ENCODE measurements at places on chromosomes 3 and 15. TPM values are rescaled to one million over a fixed set of nuclear protein-coding genes. Genes with fewer than 3 reads are reported as not detected.

The CNBP gene
- 226 TPM for total RNA-seq

The GPR87 gene
- total RNA-seq, result 3.2 TPM

The CCR1 gene
- 0.29 TPM for total RNA-seq

The RBP2 gene
- not detected for total RNA-seq

The SMCO1 gene
- total RNA-seq, result not detected

The GOLGA8J gene
- total RNA-seq, result not detected

The COL8A1 gene
- 114 TPM for total RNA-seq

The MORC1 gene
- total RNA-seq, result not detected

The HAPLN3 gene
- total RNA-seq, result 7.2 TPM

The MOBP gene
- total RNA-seq, result not detected

The LIPC gene
- total RNA-seq, result 0.53 TPM
